ENCODE measurements at places on chromosomes 3 and 15. TPM values are rescaled to one million over a fixed set of nuclear protein-coding genes. Genes with fewer than 3 reads are reported as not detected.

DNA sequence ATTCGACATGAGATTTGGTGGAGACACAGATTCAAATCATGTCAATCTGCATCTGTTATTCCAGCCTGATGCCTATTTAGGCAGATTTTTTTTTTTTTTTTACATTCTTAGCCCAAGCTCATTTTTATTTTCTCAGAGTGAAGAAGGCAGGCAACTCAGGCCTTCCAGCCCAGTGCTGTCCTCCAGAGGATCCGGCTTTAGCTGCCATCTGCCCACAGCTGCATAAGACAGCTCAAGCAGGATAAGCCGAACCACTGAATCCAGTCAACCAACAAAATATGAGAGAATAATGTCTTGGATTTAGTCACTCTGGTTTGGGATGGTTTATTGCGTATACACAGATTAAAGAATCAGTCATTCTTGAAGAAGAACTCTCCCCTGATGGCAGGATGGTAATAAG lies 19.9 kb upstream of the COLQ start:
- no peak for DNase-seq

GRCh38 chr3:47015151-47015550 lies 35.7 kb downstream of the NBEAL2 start:
- no peak for DNase-seq

DNA sequence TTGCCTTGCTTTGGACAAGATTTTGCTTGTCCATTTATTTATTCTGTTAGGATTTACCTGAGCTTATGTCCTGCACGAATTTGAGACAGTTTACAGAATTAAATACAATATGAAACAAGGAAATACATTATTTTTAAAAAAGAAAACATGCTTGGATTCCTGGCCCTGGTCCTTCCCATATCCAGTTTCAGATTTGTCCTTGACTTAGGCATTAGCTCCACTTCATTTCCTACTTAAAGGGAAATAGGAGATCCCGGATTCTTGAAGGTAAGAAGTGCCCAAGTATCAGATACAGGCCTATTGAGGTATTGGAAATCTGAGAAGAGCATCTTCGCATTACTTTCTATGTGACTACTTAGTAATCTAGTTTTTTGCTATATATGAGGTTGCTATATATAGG lies 672.0 kb downstream of the SI start:
- no peak for DNase-seq

DNA sequence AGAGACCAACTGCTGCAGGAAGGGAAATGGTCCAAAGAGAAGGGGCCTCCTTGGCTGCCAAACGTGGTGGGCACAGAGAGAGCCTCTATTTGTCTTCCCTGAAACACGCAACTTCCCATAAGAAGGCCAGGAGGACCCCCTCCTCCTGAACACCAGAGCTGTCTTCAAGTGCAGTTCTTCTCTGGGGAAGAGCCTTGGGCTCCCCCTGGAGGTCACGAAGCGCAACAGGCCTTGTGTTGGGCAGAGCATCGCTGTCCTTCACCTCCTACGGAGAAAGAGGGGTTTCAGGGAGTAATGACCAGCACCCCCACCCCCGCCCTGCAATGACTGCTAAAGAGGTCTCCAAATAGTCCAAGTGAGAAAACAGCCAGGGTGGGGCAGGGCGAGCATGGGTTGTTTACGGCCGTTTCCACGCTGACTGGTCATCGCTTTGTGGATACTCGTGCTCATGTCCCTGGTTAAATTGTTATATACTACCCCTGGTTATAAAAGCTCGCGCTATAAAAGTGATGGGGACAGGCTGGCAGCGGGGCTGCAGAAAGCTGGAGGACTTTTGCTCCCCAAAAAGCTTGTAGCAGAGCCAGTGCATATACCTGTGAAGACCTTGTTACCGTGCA lies 397.5 kb upstream of the ATP10A start:
- no peak for DNase-seq

- no peak for DNase-seq
These were observed 204.5 kb upstream of the UBE2E1 start for GRCh38 chr3:23601091-23601822.

DNA sequence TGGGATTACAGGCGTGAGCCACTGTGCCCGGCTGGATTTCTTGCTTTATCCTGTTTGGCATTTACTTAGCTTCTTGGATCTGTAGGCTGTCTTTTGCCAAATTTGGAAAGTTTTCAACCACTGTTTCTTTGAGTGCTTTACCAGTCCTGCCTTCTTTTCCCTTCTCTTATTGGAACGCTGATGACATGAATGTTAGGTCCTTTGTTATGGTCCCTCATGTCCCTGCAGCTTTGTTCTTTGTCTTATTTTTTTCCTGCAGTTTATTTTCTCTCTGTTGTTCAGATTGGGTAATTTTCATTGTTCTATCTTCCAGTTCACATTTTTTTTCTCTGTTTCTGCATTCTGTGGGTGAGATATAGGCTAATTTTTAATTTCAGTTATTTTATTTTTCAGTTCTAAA lies 25.0 kb downstream of the SH3GL3 start:
- no peak for DNase-seq

- no peak for DNase-seq
These were observed 32.1 kb upstream of the KCNMB2 start for GRCh38 chr3:178504128-178504527.

- DNase-seq, result no peak
These were observed 91.8 kb downstream of the LIPC start for GRCh38 chr15:58523634-58524033.

DNA sequence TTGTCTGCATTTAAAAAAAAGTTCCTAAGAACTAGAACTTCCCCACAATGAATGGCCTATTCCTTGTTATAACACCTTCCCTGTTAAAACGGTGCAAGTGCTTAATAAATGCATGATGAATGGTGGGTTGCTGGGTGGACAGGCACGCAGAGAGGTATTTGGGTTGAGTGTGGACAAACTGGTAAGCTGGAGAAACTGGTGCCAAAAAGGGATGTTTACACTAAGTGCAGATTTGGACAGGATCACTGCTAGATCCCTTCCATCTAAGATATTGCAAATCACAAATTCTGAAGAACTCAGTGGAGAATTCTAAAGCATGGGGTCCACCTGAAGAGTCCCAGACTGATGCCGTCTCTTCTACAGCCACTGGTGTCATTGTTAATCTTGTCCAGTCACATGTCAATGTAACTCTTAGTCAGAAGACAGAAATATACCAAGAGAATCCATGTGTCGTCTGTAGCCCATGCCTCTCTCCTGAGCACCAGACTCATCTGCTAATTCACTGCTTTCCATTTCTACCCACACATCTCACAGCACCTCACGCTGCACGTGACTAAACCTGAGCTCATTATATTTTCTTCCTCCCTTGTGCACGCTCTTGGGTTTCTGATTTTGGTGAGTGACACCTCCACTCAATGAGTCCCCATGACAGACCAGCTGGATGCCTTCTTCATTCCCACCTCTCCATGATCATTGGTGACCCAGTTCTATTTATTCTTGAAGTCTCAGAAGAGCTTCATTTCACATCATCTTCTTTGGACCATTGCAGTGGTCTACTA lies 328.9 kb downstream of the THSD4 start:
- DNase-seq, result no peak

GRCh38 chr3:188085584-188086560 lies 68.1 kb upstream of the LPP start:
- no peak for DNase-seq

DNA sequence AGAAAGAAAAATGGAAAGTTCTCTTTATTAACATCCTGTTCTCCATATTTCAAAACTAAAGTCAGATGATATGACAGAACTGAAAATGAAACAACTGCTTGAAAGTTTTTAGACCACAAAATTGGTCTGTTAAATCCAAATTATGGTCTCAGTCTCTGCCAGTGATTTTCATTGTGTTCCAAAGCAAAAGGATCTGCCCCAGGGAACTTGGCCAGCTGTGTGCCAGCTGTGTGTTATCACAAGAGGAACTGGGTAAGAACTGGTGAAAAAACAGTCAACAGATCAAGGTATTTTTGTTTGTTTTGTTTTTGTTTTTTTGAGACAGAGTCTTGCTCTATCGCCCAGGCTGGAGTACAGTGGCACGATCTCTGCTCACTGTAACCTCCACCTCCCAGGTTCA lies 323.3 kb downstream of the CTNNB1 start:
- no peak for DNase-seq

DNA sequence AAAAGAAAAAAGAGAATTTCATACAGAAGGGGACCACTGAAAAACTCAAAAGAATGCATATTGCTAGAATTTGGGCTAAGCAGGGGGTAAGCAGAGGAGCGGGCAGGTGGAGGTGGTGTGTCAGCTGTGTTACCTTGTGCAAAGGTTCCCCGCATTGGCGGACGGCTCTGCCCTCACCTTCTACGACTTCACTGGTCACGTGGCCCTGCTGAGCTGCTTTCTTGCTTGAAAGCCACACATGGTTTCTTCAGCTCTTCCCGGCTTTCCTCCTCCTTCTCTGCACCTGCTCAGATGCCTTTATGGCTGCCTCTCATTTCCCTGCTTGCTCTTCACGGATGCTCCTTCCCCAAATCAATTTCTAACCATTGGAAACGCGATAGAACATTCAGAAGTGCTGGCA lies 30.5 kb downstream of the FAH start:
- DNase-seq, result no peak

- no peak for DNase-seq
These were observed 30.7 kb downstream of the ANKDD1A start for GRCh38 chr15:64942356-64942755.

DNA sequence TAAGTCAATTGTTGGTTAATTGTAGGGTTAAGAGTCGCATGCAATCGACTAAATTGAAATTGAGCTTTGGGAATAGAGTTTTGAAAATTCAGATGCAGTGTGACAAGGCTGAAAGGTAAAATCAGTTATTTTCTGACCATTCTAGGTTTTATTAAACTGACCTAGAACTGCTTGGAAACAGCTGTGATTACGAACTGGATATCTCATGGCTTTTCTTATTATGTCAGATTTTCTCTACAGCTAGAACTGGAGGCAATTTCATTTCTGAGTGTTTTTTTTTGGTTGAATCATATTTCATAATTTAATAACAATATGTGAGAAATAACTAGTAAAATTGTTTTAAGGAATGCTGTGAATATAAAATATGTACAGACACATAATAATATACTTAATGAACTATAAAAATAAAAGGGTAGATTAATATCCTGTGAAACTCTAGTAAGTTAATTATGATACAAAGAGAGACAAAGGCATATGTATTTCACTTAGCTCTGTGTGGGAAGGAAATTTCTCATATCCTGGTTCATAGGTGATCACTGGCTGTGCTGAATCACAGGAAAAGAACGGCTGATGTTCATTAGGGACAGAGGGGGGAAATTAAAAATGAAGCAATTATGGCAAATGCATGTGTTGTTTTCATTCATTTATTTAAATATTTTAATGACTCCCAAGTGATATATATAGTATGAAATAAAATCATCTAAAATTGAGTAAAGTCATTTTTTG lies 403.2 kb downstream of the ZIC1 start:
- no peak for DNase-seq

DNA sequence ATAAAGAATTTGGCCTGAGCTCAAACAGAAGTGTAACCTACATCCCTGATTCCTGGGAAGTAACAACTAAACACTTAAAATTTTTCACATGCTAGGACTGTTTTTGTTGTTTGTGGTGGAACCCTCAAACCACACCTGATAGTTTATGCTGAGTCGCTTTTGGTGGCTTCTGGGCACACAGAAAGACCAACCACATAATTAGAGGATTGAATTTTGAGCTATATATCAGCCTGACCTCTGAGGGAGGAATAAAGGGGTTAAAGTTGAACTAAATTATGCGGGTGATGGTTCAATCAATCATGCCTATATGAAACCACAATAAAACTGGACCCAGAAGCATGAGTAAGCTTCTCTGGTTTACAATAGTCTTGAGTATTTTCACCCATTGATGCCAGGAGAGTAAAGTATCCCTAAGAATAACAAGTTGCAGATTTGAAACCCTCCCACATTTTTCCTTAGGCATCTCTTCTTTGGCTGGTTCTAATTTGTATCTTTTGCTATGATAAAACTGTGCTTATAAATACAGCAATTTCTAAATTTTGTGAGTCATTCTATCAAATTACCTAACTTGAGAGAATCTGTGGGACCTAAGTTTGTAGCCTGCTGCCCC lies 1304.5 kb upstream of the GBE1 start:
- DNase-seq, result no peak

DNA sequence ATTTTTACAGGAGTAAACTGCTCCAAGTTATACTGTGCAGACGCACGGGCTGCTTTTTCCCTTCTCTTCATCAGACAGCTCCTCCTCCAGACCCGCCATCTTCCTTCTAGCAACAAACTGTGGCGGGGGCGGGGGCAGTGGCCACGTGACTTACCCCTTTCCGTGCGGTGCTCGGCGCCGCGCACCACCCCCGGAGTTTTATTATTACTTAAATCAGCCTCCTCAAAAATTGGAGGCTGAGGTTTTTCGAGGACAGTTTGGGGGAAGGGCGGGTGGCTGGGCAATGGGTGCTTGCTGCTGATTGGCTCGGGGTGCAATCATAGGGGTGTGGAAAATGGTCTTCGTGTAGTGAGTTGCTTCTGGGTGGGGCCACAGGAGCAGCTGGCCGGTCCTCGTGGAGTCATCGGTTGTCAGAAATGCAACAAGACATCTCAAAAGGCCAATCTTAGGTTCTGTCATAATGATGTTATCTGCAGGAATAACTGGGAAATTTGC lies 77.1 kb upstream of the MFGE8 start:
- DNase-seq, result no peak

DNA sequence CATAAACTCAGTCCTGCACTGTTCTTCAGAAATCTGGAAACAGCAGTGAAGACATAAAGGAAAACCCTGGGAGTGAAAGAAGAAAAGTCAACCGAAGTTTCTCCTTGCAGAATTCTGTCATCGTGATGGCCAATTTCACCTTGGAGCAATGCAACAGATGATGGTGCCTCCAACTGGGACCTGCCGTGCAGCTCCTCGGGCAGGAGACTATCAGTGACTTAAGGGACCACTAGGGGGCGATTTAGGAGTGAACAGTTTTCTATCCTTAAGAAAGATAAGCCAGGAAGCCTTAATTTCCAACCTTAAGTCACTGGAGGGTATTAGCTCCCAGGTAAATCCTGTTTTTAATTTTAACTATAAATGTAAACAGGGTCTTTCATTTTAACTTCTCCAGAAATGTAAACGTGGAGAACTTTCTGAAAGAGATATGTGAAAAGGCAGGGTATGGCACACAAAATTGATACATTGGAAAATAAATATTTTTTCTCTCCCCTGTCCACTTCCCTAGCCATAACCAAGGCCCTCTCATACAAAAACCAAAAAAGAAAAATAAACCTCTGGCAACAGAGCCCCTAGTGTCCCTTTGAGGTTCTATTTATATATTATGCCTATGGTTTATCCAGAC lies 116.3 kb downstream of the PDZRN3 start:
- peak; percentile 50 for DNase-seq

RASGRP1 gene
- 0.85 TPM for total RNA-seq

PAQR5 gene
- total RNA-seq, result 0.10 TPM

ATG3 gene
- 34.2 TPM for total RNA-seq

ZNF80 gene
- total RNA-seq, result 0.09 TPM

SCN11A gene
- not detected for total RNA-seq

ISLR gene
- total RNA-seq, result 28.5 TPM

SPRED1 gene
- 7.2 TPM for total RNA-seq

BBS4 gene
- total RNA-seq, result 21.6 TPM

MCTP2 gene
- 2.0 TPM for total RNA-seq

ARPIN gene
- total RNA-seq, result 6.6 TPM

RHCG gene
- not detected for total RNA-seq

Data from gastrocnemius medialis (tissue), 4 donors.